ENCODE measurements at places on chromosomes 6 and 20.

DNA sequence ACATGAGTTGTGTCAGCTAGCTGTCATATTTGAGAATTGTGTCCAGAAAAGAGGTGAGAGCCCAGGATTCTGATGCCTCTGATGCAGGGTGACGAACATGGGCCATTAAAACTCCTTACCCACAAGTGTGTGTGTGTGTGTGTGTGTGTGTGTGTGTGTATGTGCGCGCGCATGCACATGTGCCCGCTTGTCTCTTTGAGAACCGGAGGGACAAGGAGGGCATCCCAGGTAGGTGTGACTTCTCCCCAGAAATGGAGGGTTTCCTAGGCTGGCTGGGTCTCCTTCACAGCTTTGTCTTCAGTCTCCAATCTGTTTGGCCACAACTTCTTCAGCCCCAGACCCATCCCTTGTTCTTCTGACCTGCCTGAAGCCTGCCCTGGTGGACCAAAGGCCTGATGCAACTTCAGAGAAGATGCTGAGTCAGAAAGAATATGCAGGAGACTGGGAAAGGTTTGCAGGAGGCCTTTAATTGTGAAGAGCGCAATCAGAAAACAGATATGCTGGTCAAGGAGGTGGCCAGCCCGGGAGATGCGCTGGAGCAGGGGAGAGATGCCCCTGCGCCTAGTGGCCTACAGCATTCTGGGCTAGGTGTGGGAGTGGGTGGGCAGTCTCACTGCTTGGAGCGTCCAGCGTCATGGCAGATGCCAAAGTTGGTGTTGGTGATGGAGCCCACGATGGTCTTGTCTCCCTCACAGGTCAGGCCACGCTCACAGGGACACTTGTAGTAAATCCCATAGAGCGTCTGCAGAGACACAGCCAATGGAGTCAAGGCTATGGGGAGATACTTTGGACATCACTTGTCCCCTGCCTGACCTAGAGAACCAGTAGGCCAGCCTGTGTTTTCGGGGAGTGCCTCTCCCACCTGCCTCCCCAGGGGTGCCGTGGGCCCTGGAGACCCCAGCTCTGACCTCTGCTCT, 2.3 kb downstream of the CLPS start:
- DNase-seq = no peak

- DNase-seq = no peak
Measured at GRCh38 chr20:23099791-23100719, 13.9 kb upstream of the CD93 start.

DNA sequence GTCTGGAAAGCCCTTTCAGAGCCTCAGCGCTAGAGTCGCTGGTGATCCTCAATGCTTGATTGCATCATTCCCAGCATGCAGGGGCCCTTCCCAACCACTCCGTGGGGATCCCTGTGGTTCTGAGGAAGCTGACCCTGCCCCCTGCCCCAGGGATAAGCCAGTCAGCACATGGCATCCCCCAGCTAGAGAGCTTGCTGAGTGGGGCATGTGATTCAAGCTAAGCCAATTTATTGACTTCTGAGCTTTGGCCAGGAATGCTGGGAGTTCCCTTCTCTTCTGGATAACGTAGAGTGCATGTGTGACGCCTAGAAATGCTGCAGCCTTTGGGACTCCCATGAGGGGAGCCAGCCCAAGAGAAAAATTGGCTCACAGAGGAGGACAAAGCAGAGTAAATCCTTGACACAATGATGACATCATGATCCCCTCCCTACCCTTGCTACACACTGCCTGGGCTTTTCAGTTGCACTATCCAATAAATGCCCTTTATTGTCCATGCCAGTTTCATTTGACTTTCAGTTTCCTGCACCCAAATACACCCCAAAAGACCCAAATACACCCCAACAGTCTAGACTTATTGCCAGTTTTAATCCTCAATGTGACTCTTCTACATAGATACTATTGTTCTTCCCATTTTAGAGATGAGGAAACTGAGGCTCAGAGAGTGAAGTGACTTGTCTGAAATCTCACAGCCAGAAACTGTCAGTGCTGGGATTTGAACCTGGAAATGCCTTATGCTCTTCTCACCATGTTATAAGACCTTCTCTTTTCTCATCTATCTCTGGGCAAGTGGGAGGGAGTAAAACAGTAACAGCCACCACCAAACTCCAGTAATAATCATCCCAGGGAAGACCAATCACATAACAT, 34.3 kb downstream of the KCNB1 start:
- peak; percentile 69 for DNase-seq

GRCh38 chr6:163661272-163661671, 246.8 kb downstream of the QKI start:
- no peak for DNase-seq

DNA sequence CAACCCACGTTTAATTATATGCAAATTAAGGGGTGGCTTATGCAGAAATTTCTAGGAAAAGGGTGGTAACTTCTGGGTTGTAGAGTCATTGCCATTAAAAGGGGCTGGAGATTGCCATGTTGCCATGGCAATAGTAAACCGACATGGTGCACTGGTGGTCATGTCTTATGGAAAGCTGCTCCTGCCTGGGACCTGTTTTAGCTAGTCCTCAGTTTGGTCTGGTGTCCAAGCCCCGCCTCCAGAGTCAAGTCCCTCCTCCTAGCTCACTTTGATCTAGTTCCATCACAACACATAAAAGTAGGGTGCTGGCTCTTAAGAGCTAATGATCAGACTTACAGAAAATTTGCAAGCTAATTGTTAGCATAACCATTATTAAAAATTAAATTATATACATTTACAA, 5.3 kb downstream of the SLC22A2 start:
- no peak for DNase-seq

DNA sequence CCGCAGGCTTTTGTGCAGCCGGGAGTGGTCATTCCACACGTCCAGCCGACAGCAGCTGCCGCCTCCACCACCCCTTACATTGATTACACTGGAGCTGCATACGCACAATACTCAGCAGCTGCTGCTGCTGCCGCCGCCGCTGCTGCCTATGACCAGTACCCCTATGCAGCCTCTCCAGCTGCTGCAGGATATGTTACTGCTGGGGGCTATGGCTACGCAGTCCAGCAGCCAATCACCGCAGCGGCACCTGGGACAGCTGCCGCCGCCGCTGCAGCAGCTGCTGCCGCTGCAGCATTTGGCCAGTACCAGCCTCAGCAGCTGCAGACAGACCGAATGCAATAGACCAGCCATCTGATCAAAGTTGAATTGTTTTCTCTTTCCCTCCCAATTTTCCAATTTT, 10.6 kb downstream of the RBM24 start:
- no peak for DNase-seq

DNA sequence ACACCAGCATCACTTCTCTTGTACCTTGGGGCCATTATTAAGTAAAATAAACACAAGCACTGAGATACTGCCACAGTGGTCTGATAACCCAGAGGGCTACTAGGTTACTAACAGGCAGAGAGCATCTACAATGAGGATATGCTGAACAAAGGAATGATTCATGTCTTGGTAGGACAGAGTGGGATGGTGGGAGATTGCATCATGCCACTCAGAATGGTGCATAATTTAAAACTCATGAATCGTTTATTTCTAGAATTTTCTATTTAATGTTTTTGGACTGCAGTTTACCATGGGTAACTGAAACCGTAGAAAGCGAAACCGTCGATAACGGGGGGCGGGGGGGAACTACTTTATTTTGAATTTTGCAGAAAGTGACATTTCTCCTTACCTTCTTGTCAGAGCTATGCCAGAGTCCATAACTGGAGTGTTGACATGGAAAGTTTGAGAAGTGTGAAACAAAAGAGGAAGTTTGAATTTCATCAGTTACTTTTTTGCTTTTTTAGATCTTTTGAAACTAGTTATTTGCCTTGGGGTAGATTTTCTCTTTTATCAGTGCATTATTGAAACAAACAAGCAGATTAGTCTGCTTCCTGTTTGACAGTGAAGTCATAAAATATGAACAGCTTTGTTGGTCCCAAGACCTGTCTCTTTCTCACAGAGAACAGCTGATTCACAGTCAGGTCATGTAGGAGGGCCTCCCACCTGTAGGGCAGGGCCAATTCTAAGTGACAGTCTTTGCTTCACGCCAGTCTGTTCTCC, 124.9 kb downstream of the KLHL32 start:
- no peak for DNase-seq

GRCh38 chr6:89352278-89353117, at the start of gene UBE2J1:
Gene UBE2J1, minus strand, starts transcription at chr6:89352722. Its CDS starts 153 bp downstream, at chr6:89352569.
- DNase-seq = peak; percentile 56

DNA sequence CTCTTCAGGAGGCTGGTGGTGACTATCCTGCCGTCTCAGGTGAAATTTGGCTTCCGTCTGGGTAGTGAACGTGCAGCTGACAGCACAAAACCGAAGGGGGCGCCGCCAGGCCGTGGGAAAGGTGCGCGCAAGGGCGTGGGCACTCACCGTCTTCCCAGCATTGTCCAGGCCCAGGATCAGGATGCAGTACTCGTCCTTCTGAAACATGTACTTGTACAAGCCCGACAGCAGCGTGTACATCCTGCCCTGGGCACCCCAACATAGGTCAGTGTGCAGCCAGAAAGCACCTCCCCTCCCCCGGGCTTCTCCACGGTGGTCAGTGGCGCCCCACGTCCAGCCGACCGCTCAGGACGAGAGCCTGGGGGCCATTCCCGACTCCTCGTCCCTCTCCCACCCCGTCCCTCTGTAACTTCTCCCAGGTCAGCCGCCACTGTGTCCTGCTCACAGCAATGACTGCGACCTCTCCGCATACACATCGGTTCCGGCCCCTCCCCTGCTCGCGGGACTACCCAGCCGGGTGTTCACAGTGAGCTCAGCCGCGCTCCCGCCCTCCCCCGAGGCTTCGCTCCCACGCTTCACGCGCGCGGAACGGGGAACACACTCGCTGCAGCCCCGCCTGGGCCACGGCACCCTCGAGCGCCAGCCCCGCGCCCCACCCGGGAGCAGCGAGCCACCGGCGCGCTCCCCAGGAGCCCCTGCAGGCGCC, 771 bp downstream of the ARFRP1 start:
- no peak for DNase-seq

GRCh38 chr6:30042476-30042875, 18.6 kb upstream of the POLR1H start:
- no peak for DNase-seq

DNA sequence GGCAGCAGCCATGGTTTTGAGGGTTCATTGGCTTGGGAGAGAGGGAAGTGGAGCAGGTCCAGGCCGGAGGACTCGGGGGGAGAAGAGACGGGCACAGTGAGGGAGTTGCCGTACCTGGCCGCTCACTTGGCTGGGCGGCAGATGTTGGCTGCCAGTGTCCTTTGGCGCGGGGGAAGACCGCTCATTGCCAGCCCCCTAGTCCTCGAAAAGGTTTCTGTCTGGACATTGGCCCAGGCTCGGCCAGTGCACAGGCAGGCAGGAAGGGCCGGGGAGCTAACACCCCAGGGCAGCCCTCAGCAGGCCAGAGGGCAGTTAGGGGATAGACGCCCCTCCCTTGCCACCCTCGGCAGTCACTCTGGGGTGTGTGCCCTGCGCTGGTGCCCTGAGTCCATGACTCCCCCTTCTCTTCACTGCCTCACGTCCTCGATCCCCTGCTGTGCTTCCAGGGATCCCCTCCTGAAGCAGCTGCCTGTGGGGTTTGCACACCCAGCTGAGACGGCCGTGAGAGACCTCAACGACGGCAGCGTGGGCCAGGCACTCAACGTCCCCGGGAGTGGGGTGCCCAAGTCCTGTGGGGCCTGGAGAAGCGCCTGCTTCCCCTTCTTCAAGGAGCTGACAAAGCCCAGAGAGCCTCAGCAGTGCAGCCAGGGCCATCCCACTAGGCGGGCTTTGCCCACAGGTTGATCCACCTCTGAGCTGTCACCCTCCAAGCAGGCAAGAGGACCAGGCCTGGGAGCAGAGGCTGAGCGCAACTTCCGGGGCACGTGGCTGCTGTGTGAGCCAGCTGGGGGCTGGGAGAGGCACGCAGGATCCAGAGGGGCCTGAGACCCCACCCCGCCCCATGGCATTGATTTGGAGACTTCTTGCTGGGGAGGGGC, 20.4 kb downstream of the RBM38 start:
- no peak for DNase-seq

DNA sequence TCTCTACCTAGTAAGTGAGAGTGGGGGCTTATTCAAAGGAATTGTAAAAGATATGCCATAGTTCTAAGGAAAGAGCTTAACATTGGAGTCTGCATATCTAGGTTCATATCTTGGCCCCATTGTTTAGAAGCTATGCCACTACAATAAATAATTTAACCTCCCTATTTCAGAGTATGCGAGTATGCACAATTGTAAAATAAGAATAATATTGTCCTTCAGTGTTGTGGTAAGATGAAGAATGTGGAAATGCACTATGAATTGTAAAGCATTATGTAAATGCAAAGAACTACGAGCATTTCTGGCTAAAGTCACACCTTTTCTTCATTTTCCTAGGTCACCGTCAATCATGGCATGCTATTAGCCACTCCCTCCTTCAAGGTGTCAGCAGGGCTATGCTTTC, 16.1 kb upstream of the ZNF165 start:
- no peak for DNase-seq

DNA sequence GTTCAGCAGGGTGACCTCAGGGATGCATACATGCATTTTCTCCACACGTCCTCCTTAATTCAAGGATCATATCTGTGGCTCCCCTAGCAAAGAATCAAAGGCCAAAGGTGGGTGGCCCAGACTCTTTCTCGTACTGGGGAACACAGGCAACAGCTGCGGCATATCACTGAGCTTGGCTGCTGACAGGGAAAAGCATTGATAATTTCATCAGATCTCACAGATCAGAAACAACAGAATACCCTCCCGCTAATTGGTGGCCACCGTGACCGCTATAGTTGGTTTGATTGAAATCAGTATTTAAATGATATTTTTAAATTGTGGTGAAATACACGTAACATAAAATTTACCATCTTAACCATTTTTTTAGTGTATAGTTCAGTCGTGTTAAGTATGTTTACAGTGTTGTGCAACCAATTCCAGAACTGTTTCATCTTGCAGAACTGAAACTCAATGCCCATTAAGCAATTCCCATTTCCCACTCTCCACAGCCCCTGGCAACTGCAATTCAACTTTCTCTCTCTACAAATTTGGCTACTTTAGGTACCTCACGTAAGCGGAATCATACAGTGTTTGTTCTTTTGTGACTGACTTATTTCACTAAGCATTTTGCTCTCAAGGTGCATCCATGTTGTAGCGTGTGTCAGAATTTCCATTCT, 74.7 kb upstream of the TMEM170B start:
- no peak for DNase-seq

DNA sequence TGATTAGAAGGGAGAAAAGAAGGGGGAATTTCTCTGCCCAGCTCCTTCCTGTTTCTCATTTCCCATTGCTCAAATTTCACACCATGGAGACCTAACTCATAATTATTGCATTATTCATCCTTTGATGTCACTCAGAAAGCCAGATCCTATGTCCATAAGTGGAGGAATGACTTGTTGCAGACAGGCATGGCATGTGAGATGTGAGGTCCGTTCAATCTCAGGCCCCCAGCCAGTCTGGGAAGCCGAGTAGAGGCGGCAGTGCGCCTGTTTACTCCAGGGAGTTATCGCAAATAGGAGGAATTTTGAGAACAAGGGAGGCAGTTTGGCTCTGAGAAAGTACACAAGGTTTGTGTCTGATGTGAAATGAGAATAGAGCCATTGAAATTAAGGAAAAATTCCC, 26.9 kb upstream of the MOCS1 start:
- no peak for DNase-seq

GRCh38 chr6:83615025-83615999, 93.6 kb downstream of the SNAP91 start:
- DNase-seq = no peak

GRCh38 chr6:67300430-67301040, 1334.5 kb upstream of the ADGRB3 start:
- no peak for DNase-seq

Measured in brain pericyte (primary cell).